ENCODE measurements at places on chromosomes 5 and 9.

DNA sequence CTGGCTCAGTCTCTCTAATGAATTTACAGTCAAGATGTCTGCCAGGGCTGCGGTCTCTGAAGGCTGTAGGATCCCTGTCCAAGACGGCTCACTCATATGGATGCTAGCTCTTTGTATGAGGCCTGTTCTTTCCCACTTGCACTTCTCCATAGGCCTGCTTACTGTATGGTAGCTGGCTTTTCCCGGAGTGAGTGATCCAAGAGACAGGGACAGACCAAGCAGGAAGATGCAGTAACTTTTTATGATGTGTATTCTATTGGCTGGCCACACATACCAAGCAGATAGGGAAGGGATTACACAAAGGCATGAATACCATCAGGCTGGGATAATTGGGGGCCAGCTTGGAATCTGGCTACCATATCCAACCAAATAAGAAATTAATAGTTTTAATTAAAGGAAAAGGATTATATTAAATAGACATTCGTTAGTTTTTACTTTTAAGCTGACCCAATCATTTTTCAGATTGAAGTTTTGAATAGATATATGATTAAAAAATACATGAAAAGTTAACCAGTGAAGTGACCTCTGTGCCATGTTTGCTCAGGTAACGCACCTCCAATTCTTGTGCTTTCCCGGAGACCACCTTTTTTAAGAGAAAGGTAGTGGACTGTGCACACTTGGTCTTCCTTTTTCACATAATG, 20.6 kb downstream of the NSD1 start:
- no peak for DNase-seq

- no peak for DNase-seq
These were observed 76.1 kb upstream of the ASS1 start for GRCh38 chr9:130368631-130369103.

- no peak for DNase-seq
These were observed 248.8 kb downstream of the NNT start for GRCh38 chr5:43851741-43852140.

GRCh38 chr5:180128671-180129261, 57.2 kb upstream of the RNF130 start:
- DNase-seq = no peak

DNA sequence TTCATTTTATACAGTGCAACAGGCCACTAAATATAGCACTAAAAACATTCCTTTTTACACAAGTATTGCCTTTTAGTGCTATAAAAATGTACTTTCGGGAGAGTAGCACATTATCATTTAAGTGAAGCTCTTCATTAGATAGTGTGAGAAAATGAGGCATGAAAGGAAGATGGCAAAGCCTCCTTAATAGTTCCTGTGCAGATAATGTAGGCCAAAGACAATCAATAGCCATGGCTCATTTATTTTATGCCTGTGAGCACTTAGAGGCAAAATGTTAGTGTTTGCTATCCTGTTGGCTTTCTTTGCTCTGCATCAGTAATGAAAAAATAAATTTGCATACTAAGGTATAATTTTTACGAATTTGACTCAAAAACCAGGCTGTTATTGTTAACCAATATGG, 929.5 kb upstream of the C9orf72 start:
- DNase-seq = no peak

GRCh38 chr9:94713436-94714215, 12.9 kb upstream of the AOPEP start:
- DNase-seq = no peak

- no peak for DNase-seq
These were observed 19.2 kb upstream of the SELENOP start for GRCh38 chr5:42830924-42831323.

DNA sequence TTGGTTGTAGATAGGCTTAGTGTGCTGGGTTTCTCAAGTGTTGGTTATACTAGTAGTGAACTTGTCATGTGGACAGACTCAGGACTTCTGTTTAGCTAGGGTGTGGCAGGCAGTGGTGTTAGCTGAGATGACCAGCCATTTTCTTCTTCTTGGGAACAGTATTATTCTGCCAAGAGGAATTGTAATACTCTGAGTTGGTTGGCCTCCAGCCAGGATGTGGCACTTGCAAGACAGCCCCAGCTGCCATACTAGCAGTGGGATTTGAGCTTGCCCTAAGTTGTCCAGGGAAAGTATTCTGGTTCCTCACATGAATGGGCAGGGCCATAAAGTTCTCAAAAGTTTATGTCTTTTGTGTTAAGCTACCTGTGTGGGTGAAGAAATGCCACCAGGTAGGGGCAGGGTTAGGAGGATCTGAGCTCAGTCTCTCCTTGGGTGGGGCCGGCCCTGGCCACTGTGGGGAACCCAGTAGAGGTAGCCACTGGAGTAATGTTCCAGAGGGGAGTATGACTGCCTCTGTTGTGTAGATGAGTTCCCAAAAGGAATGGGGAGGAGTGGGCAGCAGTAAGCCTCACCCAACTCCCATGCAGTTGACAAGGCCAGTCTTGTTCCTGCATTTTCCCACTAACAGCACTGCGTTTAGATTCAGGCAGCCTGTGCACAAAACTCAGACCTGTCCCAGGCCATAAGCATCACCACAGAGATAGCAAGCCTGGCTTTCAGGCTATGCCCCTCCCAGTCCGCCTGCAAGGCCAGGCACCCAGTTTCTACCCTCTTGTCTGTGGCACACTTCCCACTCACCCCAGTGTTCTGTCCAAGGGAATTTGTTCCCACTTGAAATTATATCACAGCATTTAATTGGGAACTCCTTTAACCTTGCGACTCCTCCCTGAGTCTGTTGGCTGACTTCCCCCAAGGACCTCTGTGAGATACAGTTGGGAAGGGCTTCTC, 250.7 kb downstream of the ANXA1 start:
- no peak for DNase-seq

GRCh38 chr9:79567671-79568098, 4.1 kb upstream of the TLE4 start:
- no peak for DNase-seq

DNA sequence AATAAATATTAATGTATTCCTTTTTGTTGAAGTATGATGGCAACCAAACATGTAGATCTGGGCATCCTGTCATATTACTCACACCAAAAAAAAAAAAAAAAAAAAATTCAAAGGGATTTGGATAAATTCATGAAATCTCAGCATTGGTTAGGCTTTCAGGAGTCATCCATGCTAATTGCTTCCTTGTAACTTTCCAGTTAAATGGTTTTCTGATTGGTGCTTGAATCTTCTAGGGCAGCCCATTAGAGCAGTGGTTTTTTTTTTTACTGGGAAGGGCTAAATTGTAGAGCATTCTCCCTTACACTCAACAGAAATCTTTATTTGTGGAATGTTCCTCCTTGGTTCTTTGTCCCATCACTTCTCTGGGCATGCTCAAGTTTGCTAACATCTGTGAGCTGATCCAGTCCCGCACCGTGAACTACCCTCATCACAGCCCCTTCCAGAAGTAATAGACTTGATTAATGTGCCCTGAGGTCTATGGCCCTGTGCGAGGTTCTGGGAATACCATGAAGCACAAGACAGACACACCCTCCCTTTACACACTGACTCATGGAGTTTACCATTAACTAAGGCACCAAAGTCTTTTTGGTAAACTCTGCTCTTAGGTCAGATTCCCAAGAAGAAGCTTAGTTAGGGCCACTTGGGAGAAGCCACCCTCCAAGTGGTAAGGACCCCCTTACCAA, 56.0 kb downstream of the RGS3 start:
- no peak for DNase-seq

DNA sequence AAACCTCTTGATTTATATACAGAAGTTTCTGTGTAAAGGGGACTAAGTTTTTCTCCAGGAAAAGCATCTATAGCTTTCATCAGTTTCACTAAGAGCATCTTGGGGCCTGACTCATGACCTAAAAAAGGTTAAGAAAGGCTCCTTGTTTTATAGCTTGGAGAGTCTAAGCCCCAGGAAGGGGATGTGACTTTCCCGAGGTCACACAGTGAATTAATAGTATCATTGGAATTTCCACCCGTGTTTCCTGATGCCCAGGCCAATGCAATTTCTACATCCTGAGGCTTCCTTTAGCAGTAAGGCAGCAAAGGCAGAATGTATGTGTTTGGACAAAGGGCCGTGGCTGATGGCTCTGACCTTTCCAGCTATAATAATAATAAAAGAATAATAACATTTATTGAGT, 8.6 kb downstream of the MORN5 start:
- no peak for DNase-seq
